ENCODE measurements at places on chromosomes 6 and 20.

DNA sequence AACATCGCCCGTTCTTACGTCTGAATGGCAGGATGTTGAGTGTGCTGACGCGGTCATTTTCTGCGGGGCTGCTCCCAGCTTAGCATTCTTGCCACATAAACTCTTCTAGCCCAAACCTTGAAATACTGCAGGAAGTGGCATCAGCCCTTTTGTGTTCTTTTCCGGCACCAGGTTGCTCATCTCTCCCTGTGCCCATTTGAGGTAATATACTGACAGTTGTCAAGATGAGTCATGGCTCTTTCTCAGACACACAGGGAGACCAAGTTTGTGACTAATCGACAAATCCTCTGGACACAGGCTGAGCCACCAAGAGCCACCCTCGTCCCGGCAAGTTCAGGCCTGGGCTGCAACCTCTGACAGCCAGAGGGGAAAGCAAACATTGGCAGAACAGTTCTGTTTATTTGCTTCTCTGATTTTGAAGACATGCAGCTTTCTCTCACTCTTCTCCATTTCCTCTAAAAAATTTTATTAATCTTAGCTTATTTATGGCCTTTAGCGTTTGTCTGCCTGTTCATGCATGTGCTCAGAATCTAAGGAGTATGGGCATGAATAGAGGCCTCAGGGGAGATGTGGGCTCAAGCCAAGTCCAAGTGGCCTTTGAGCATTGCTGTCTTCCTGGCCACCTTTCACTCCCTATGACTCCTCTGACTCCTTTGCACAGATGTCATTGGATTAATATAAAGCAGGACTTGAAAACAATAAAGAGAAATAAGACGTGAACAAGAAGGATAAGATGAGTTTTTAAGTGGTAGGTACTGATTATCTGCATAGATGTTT is 328.2 kb upstream of the JAG1 start:
- no peak for DNase-seq

DNA sequence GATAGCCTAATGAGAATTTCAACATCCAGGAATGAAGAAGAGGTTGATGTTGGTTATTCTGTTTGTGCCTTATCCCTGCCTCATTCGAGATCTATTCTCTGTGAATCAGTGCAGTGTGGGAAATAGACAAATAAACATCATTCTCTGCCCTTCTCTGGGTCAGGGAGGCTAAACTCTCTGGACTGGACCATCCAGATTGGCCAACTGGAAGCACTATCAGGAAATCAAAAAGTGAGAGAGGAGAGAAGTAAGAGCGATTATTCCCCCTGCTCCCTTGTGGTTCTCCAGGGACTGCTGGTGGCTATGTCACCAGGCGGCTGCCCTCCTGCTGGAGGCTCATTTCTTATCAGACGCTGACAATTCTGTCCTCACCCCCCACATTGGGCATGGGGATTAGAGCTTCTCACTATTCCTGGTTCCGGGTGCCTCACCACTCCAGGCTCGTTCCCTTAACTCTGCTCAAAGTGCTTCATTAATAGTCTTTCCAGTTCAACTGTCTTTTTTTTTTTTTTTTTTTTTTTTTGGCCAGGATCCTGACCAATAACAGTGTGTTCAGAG is 201.7 kb upstream of the RREB1 start:
- no peak for DNase-seq

- no peak for DNase-seq
Observed at GRCh38 chr20:61387954-61388348, 135.9 kb downstream of the CDH4 start.

- no peak for DNase-seq
Observed at GRCh38 chr20:53964501-53965253, 105.7 kb downstream of the BCAS1 start.

DNA sequence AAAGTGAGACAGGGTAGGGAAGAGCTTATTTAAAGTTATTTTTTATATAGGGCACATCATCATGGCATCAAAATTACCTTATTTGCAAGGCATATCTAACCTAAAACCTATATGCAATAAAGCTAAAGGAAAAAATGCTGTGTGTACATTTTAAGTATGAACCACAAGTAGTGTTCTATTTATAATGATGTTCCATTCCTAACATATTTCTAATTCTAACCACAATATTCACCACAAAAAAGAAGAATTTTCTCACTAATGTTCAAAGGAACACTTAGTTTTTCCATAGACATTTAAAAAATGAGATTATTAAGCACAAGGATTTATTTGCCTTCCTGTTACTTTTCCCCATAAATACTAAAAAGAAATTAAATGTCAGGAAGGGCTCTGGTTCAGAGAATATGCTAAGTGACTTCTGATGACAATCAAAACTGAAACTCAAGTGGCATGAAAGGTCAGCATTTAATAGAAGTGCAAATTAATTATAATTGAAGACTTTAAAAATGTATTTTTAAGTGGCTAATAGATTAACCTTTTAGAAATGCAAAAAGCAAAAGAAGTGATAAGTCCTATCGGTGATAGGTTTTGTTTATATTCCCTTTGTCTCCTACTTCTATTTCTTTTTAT is 25.1 kb downstream of the GPR63 start:
- no peak for DNase-seq

DNA sequence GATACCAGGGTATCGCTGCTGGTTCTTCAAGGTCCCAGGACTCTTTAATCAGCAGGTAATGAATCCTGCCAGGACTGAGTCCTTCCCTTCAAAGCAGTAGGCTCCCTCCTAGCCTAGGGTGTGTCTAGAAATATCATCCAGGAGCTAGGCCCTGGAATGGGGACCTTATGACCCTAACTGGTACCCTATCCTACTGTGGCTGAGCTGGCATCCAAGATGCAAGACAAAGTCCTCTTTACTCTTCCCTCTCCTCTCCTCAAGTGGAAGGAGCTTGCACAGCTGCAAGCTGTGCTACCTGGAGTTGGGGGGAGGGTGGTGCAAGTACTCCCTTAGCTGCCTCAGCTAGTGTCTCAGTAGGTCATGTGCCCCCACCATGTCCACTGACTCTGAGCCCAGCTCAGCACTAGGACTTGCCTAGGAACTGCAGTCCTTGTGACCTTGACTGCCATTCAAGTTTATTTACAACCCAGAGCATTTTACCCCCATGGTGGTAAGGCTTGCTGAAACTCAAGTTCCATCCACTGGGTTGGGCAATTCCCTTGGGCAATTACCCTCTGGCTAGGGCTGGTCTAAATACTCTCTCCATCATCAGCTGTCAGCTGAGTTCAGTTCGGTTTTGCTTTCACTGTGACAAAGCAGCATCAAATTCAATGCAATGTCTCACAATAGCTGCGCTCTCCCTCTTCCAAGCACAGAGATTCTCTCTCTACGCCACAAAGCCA is 48.4 kb upstream of the TOP1 start:
- no peak for DNase-seq

DNA sequence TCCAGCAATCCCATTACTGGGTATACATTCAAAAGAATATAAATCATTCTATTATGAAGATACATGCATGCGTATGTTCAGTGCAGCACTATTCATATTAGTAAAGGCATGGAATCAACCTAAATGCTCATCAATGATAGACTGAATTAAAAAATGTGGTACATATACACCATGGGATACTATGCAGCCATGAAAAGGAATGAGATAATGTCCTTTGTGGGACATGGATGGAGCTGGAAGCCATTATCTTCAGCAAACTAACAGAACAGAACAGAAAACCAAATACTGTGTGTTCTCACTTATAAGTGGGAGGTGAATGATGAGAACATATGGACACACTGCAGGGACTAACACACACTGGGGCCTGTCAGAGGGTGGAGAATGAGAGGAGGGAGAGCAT is 261.6 kb downstream of the GMDS start:
- no peak for DNase-seq

GRCh38 chr20:20814685-20815084 is 102.2 kb upstream of the RALGAPA2 start:
- DNase-seq = no peak

- DNase-seq = no peak
Observed at GRCh38 chr6:52787917-52788316, 15.7 kb downstream of the GSTA1 start.

DNA sequence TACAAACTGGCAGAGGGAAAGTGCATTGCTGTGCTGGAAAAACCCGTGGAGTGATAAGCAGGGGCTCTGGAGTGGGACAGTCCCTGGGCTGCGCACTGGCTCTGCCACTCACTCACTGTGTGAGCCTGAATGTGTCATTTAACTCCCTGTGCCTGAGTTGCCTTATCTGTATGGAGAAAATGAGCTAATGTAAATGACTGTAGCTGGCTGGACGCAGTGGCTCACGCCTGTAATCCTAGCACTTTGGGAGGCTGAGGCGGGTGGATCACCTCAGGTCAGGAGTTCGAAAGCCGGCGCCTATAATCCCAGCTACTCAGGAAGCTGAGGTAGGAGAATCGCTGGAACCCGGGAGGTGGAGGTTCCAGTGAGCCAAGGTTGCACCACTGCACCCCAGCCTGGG is 18.4 kb upstream of the RPN2 start:
- no peak for DNase-seq

- no peak for DNase-seq
Observed at GRCh38 chr20:35600176-35600992, 15.2 kb upstream of the SPAG4 start.

- no peak for DNase-seq
Observed at GRCh38 chr6:150230832-150231524, 88.1 kb downstream of the PPP1R14C start.

DNA sequence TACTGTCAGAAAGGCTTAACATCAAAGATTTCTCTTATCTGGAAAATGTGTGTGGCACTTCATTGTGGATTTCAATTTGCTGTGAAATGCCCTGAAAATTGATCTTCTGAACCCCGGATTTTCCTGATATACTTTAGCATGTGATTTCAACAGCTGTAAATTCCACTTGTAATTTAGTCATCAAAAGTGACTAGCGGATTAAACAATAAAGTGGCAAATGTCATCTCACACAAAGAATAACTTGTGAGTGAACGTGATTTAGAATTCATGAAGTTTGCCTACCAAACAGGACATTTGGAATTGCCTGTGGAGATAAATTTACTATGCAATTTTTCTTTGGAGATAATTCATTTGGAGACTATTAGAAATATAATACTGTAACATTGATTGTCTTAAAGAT is 601.6 kb downstream of the COL12A1 start:
- DNase-seq = no peak

DNA sequence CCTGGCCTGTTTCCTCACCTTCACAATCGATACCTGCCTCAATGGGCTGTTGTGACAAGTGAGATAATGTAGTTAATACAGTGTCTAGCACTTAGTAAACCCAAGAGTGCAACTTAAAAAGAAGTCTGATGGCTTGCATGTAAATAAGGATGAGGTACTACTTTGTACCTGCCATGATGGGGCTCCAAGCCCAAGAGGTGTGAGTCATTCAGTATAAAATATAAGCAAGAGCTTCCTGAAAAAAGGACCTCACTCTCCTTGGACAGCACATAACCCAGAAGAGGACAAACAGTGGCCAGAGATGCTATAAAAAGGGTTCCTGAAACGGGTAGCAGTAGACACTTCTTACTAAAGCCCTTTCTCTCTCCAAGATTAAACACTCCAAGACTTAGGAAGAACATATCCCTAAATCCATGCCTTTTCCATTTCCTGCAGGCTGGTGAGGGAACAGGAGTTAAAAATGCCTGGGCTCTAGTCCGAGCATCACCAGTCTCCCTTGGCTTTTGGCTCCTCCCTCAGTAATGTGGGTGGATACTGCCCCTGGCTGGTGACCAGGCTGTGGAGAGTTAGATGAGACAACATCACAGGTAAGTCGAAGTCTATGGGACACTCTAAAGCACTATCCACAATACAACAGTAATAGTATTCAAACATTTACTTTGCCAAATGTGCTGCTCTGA is 4.3 kb downstream of the UBE2V1 start:
- DNase-seq = no peak

GRCh38 chr20:10453241-10453640 is 18.1 kb downstream of the SLX4IP start:
- no peak for DNase-seq

DNA sequence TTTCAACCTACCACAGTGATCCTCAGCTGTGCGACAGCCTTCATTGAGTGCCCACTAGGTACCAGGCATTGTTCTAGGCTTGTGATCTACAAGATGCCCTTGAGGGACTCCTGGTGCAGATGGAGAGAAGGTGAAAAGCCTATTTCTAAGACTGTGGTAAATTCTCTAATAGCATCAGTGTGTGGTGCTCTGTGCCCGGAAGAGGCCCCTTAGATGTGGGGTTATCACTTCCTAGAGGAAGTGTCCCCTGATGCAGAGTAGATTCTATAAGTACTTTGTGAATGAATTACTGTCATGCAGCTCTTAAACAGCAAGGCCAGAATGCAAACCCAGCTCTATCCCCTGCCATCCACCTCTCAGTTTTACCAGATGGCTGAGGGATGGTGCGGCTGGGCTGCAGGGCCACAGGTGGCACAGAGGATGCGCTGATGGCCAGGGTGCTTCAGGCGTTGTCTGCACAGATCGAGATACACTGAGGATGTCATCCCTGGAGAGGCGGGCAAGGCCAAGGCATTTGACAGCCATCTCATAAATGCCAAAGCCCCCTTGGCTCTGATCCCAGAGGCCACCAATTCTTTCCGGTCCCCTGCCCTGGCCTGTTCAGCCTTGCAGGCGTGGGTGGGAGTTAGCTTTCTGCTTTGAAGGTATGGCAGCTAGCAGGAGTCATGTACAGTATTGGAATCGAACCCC is 96.7 kb downstream of the TOX2 start:
- no peak for DNase-seq

DNA sequence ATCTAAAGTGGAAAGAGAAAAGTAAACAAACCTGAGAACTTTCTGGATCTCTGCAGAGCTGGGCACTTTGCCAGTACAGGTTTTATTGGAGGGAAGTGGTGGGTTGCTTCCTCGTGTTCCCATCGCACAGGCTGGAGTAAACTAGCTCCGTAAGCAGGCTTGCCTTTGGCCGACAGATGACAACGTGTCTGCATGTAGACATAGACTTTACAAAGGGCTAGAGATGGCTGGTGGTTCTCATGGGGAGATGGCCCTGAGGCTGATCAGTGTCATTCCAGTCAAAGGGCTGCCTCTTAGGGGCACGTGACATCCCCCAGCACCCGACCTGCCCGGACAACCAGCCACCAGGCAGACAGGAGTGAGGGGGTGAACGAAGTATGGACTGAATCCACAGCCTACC is 98.8 kb downstream of the YTHDF1 start:
- no peak for DNase-seq

DNA sequence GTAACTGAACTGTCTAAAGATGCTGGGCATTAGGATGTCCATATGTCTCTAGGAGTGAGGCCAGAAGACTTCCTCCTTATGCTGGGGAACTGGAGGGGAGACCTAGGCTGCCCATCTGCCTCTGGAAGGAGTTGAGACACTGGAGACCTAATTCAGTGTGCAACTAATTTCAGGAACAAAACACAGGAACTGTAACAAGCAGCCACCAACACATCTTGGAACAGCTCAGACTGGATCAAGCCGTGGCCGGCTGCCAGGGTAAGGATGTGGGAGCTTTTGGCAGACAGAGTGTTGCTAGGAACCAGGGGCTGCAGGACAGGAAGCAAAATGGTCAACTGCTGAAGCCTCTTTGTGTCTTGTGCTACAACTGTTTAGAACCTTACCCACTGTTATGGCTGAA is 16.4 kb upstream of the MAS1 start:
- no peak for DNase-seq

- no peak for DNase-seq
Observed at GRCh38 chr6:33147807-33148666, 44.2 kb downstream of the COL11A2 start.

- DNase-seq = no peak
Observed at GRCh38 chr6:63793465-63794137, 158.0 kb downstream of the PHF3 start.

GRCh38 chr6:25275436-25275835 is 3.7 kb upstream of the CARMIL1 start:
- DNase-seq = no peak
